Purkinje cell (primary cell): ENCODE measurements at places on chromosomes 3 and 15. TPM values are rescaled to one million over a fixed set of nuclear protein-coding genes. Genes with fewer than 3 reads are reported as not detected.

Gene BOC
- polyA plus RNA-seq = 0.88 and 3.7 TPM in 2 replicates

Gene NR1D2
- 28.4 and 34.6 TPM in 2 replicates for polyA plus RNA-seq

Gene CD86
- not detected in 2 replicates for polyA plus RNA-seq

Gene TLR9
- not detected in 2 replicates for polyA plus RNA-seq

Gene WDR73
- 3.9 and 19.9 TPM in 2 replicates for polyA plus RNA-seq
